ENCODE measurements at places on chromosomes 4 and X.
A peak's percentile ranks its signal among the peaks of the same experiment; 100 is the strongest.

DNA sequence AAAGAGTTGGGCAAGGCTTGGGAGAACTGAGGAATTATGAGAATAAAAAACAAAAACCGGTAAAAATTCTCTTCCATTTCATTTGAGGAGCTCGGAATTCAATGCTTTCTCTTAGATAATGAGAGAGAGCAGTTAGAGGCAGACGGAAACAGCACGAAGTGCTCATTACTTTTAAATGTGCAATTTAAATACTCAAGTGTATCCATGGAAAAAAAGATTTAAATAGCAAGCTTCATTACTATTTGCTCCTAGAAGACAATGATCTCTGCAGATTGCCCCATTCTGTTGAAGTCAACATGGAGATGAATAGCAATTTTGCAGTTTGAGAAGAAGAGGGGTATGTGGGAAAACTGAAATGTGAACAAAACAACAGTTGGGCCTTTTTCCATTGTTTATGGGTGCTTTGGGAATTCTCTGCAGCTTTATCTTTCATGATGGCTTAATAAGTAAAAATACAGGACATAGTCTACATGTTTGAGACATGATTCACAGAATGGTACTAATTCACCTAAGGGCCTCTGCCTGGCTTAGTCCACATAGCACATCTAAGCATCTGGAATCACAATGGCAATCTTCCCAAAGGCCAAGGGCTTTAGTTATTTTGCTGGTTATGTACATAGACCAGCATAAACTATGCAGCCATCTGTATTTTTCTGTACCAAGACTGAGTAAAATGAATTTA is 512.7 kb upstream of the FAT1 start:
- peak; percentile 93 for DNase-seq

GRCh38 chrX:39616098-39616729 is 481.5 kb downstream of the BCOR start:
- no peak for DNase-seq

DNA sequence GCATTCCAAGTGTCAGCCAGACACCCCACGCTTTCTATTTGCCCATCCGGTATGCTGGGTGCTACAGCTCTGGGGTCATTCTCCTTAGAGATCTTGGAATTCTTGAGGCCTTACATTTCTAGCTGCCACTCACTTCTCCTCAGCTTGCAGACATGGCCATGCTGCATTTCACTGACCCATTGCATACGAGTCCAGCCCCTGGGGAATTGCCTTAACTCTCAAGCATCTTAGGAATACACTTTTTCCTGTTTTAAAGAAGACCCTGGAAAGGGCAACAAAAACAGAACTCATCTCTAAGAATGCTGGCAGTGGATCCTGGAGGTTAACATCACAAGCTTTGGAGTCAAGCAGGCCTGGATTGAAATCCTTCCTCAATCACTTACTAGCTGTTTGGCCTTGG is 122.0 kb upstream of the LNX1 start:
- no peak for DNase-seq

- peak; percentile 71 for DNase-seq
Measured at GRCh38 chr4:55071951-55072350, 53.4 kb downstream of the KDR start.

GRCh38 chrX:120561634-120562568 is 1.1 kb upstream of the CUL4B start:
- DNase-seq = no peak

DNA sequence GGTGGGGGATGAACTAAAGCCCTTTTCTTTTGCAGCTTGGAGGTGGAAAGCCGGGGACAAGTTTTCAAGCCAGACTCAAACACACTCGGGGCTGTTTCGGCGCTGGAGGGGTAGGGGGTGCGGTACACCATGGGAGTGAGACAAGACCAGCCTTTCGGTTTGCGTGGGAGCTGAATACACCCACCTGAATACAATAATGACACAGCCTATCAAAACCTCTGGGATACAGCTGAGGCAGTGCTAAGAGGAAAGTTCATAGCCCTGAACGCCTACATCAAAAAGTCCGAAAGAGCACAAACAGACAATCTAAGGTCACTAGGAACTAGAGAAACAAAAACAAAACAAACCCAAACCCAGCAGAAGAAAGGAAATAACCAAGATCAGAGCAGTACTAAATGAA is 163.3 kb downstream of the ATRX start:
- DNase-seq = no peak

DNA sequence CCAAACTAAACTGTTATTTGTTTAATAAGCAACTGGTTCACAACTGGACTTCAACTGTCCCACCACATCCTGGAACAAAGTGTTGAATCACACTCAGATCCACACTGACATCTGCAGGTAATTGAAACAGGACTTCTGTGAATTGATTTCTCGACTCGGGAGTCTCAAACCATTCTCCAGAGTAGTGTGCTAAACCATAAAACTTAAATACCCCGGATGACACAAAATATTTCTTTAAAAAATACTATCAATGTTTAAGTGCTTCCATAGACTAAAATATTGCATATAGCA is 95.4 kb upstream of the PLAC1 start:
- DNase-seq = peak; percentile 35

- DNase-seq = no peak
Measured at GRCh38 chrX:50858548-50858947, 44.6 kb upstream of the SHROOM4 start.

GRCh38 chrX:153414856-153415510 is 3.7 kb downstream of the ZFP92 start:
- peak; percentile 89 for DNase-seq
